CD14-positive monocyte (primary cell): ENCODE measurements at places on chromosomes 16 and 17.

- DNase-seq: no peak
These were observed 1.3 kb downstream of the SALL1 start for GRCh38 chr16:51149721-51150164.

DNA sequence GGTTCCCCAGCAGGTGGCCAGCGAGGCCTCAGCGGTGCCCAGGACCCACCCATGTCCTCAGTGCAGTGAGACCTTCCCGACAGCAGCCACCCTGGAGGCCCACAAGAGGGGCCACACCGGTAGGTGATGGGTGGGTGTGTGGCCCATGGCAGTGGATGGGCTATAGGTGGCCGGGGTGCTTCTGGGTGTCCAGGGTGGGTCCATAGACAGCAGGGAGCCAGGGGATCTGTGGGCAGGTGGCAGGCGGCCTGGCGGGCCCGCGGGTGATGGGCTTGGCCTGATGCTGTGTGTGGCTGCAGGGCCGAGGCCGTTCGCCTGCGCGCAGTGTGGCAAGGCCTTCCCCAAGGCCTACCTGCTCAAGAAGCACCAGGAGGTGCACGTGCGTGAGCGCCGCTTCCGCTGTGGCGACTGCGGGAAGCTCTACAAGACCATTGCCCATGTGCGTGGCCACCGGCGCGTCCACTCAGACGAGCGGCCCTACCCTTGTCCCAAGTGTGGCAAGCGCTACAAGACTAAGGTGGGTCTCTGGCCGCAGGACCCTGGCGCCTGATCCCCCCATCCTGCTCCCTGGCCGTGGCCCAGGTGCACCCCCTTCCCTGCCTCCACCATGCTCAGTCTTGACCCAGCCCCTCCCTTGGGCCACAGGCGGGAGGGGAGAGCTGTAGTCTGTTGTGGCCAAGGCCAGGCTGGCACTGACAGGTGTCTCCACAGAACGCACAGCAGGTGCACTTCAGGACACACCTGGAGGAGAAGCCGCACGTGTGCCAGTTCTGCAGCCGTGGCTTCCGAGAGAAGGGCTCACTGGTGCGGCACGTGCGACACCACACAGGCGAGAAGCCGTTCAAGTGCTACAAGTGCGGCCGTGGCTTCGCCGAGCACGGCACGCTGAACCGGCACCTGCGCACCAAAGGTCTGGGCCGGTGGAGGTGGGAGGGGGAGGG lies 2.1 kb upstream of the DNASE1L2 start:
- DNase-seq: no peak

DNA sequence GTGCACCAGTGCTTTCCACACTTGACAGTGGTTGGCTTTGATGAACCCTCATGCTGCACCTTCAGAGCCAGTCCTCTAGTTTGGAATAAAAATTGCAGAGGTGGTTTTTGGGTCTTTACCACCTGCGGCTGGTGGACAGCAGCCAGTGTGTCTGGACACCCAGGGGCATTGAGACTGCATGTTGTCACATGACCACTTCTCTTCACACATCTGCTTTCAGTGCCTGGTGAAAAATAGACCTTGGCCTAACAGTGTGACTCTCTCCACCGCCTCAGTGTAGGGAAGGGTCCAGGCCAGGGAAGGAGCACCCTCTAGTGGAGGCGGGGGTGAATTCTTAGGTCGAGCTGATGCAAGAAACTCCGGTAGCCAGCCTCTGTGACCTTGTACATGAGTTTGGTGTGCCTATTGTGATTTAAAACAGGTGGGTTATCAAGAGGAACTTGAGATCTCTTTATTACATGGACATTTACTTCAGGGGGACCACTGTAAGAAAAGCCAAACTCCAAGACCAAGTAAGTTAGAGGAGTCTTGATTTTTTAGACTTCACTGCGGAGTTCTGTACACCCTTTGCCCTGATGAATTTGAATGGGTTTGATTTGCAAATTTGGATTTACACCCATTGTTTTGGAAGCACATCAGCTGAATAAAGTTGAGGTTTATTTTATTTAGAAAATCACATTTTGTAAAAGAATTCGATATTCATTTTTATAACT lies 17.9 kb downstream of the GOSR2 start:
- DNase-seq: peak; percentile 51

GRCh38 chr17:72031219-72031884 lies 89.5 kb upstream of the SOX9 start:
- no peak for DNase-seq

GRCh38 chr17:44775838-44776621 lies 17.2 kb downstream of the ADAM11 start:
- DNase-seq: no peak

- no peak for DNase-seq
These were observed 23.0 kb downstream of the RANBP10 start for GRCh38 chr16:67783353-67783725.

DNA sequence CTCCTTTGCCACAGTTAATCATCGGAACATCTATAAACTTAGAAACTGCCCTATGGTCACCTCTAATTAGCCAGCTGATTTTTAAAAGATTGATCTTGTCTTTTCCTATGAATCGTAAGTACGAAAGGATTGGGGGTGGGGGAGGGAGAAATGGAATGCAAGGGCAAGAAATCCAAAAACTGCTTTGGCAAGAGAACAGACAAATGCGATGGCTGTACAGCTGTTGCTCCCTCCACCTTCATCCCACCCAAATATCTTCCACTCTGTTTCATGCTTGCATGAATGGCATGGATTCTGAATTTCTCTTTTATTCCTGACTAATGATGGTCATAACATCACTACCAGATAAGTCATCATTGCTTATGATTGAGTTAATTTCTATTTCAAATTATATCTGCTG lies 165.7 kb downstream of the STX8 start:
- no peak for DNase-seq

GRCh38 chr17:59753522-59754467 lies 46.3 kb downstream of the VMP1 start:
- DNase-seq: peak; percentile 70

DNA sequence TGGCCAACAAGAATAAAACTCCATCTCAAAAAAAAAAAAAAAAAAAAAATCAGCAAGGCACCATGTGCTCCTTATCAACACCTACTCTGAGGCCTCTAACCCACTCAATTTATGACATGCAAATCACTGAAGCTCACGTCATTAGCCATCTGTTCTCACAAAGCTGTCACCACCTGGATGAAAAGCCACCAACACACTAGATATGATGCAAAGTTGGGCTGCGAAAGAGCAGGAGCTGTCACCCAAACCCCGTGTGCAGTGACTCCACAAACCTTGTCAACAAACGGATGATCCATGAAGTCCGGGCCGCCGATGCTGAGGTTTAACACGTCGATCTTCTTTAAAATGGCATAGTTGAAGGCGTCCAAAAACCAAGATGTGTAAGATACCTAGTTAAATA lies 25.3 kb downstream of the MBTPS1 start:
- no peak for DNase-seq

DNA sequence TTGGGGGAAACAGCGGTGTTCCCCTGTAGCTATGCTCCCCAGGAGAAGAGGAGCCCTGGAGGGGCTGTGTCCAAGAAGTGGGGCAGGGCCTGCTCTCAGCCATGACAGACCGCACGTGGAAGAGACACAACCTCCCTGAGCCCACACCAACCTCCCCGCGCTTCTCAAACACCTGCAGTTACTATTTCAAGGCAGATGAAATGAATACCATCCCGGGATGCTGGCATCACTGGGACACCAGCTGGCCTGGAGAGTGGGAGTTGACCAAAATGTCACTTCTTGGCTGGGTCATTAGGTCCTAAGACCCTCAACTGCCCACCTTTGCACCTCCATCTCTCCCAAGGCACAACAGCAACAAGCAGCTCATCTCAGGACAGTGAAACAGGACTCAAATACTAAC lies 32.0 kb downstream of the SPHK1 start:
- DNase-seq: no peak

DNA sequence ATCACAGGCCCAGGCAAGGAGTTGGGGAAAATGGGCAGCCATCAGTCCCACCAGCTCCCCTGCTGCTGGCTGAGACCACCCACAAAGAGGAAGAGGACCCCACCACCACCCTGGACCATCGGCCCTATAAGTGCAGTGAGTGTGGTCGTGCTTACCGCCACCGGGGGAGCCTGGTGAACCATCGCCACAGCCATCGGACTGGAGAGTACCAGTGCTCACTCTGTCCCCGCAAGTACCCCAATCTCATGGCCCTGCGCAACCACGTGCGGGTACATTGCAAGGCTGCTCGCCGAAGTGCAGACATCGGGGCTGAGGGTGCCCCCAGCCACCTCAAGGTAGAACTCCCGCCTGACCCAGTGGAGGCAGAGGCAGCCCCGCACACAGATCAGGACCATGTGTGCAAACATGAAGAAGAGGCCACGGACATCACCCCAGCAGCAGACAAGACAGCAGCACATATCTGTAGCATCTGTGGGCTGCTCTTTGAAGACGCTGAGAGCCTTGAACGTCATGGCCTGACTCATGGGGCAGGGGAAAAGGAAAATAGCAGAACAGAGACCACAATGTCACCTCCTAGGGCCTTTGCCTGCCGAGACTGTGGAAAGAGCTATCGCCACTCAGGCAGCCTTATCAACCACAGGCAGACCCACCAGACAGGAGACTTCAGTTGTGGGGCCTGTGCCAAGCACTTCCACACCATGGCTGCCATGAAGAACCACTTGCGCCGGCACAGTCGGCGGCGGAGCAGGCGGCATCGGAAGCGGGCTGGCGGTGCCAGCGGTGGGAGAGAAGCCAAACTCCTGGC lies 3.6 kb downstream of the ZNF646 start:
- no peak for DNase-seq

DNA sequence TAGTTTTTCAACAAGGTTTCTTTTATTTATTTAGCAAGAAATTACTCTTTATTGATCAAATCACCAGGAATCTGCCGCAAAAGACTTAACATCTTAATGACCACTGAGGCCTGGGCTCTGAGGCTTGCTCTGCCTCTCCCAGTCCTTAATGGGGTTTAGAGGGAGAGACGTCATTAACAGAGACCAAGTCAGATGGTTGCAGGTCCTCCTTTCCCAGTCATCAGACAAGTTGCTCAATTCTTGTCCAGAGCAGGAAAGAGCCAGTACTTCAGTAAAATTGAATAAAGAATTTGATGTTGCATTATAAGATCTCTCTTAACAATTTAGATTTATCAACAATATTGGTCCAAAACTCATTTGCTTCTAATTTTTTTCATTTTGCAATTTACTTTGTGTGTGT lies 2.0 kb downstream of the SEPHS2 start:
- no peak for DNase-seq

GRCh38 chr17:39979893-39980350 lies 685 bp upstream of the PSMD3 start:
- DNase-seq: no peak

- no peak for DNase-seq
These were observed 11.2 kb downstream of the TADA2A start for GRCh38 chr17:37417852-37418251.

GRCh38 chr17:17935321-17936271 lies 36.6 kb downstream of the TOM1L2 start:
- peak; percentile 89 for DNase-seq

DNA sequence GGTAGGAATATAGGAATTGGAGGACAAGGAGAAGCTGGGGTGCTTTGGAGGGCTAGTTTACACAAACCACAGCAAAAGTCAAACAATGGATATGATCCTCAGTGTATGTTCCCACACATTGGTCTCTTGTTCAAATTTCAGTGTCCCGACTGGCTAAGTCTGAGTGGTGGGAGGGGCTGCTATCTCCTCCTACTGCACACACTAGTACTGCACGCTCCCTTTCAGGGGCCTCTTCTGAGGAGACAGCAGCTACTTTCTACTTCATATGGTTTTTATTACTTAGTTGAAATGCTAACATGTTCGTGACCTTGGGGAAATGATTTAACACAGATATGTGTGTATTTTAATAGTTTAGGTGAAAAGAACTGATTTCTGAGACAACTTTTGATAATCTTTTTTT lies 18.8 kb upstream of the KRT10 start:
- no peak for DNase-seq

GRCh38 chr17:5683241-5683640 lies 98.9 kb upstream of the NLRP1 start:
- no peak for DNase-seq

DNA sequence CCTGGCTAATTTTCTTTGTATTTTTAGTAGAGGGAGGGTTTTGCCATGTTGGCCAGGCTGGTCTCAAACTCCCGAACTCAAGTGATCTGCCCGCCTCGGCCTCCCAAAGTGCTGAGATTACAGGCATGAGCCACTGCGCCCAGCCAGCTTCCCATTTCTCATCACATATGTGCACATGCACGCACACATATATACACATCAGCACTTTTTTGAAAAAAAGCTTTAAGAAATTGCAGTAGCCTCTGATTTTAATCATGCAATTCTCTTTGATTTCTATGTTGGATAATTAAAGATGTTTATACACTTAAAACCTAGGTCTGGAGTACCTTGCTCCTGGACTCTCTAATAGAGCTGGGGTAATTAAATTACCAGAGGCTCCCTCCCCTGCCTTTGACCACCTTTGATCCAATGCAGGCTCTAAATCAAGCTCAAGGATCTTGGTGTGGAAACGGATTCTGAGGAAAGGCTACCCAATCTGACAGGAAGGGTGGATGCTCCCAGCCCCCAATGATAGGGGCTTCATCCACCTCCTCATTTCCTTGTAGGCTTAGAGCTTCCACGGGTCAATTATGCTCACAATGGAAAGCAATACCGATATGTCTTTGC lies 29.7 kb upstream of the GAN start:
- no peak for DNase-seq

DNA sequence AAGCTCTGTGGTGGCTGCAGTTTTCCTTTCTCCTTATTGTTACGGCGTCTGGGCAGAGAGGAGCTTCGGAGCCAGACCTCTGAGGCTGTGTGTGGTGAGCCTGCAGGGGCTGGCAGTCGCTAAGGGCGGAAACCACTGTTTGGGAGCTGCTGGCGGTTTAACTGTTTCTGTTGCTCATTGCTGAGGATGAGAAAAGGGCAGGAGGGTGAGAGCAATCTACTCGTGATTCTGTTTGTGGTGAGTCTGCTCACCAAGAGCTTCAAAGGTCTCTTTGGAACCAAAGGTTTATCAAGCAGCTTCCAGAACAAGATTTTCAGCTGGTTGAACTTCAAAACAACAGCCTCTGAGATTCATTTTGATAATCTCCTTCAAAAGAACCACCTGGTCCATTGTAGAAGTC lies 143.9 kb downstream of the ANKFN1 start:
- DNase-seq: no peak

- no peak for DNase-seq
These were observed 237.3 kb upstream of the WSCD1 start for GRCh38 chr17:5832886-5833285.

DNA sequence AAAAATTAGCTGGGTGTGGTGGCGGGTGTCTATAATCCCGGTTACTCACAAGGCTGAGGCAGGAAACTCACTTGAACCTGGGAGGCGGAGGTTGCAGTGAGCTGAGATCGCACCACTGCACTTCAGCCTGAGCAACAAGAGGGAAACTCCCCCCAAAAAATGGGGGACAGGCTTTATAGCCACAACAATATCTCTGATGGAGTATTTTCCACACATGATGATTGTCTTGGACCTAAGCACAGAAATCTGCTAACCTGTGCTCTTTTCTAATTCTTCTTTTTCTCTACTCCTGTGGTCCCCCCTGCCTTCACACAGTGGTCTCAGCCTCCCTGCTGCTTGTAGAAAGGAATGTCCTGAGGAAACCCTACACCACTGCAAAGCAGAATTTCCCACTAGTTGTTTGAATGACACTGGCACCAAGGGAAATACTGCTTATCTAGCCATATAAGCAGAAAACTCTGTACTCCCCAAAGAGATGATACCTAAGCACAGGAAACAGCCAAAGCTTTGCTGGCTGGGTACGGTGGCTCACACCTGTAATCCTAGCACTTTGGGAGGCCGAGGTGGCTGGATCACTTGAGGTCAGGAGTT lies 117.6 kb downstream of the USP31 start:
- no peak for DNase-seq

GRCh38 chr17:60534010-60534555 lies 8.0 kb upstream of the APPBP2 start:
- no peak for DNase-seq
